Astrocyte (in vitro differentiated cells and primary cell): ENCODE measurements at places on chromosomes 1 and 21. TPM values are rescaled to one million over a fixed set of nuclear protein-coding genes. Genes with fewer than 3 reads are reported as not detected.

GRCh38 chr1:245469734-245470133 lies 314.9 kb downstream of the KIF26B start:
- H3K36me3 ChIP-seq = no peaks in the 10 kb centered on the region
- no peak for DNase-seq
- H3K27ac ChIP-seq = no peak overlapping the region
- H3K4me3 ChIP-seq = no peak overlapping the region
- H3K27me3 ChIP-seq = no peaks in the 10 kb centered on the region
- no peaks in the 10 kb centered on the region for H3K4me1 ChIP-seq

DNA sequence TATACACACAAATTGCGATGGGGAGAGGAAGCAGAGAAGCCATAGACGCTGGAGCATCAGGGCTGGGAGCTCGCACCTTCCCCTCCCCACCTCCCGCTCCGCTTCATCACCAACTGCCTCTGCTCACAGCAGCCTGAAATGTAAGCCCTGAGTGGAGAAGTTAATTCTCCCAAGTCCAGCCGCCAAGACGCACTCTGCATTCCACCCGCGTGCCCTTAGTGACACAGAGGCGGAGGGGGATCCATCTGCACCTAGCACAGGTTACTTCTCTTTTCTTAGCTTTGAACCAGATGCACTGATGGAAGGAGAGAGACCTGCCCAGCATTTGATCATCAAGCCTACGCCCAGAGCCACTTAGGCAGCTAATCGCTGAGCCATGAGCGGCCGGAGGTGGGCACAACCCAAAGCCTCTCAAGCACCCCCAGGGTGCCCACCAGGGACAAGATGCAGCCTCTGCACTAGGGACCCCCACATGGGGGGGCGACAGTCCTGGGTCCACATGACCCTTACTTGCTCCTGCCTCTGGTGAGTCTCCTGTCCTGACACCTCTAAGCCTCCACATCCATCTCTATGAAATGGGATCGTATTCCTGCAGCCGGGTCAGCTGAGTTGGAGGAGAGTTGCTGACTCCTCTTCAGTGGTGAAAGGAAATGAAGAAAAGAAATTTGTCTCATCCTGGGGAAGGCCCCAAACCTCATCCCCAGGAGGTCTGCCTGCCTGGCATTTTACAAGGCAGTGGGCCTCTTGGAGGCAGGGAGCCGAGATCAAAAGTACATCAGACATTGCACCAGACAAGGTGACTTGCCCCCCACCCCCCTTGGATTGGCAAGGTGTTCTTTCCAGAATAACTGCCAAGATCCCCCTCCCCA lies 316.2 kb downstream of the MATN1 start:
- H3K27me3 ChIP-seq = peaks cover 2% of the 10 kb centered on the region
- peaks cover 20% of the 10 kb centered on the region for H3K4me1 ChIP-seq
- peak; percentile 41 for DNase-seq
- H3K4me3 ChIP-seq = no peak overlapping the region

DNA sequence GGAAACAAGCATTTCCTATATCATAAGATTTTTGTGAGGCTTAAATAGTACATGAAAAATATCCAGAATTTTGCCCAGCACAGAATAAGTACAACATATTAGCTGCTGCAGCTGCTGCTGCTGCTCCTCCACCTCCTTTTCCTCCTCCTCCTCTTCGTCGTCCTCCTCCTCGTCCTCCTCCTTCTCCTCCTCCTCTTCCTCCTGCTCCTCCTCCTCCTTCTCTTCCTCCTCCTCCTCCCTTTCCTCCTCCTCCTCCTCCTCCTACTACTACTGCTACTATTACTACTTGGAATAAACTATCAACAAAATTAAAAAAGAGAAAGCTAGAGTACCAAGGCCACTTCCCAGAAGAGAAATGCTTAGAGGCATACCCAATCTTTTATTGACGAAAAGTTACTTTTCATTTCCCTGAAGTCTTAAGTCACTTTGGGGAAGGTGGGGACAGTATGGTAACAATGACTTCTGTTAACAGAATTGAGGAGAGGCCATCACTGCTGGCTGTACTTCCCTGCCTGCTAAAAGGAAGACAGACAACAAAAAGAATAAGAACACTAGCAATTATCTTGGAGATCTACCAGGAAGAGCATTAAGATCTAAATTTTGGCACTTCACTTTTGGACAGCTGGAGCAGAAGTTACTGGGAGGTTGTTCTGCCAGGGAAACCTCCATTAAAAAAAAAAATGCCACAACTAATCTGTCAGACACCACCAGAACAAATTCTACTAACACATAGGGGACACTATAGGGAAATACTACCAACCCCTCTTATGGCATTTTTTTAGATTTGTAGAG lies 7.1 kb downstream of the DENND1B start:
- no peaks in the 10 kb centered on the region for H3K4me1 ChIP-seq
- H3K27me3 ChIP-seq = no peaks in the 10 kb centered on the region
- H3K4me3 ChIP-seq = no peak overlapping the region

DNA sequence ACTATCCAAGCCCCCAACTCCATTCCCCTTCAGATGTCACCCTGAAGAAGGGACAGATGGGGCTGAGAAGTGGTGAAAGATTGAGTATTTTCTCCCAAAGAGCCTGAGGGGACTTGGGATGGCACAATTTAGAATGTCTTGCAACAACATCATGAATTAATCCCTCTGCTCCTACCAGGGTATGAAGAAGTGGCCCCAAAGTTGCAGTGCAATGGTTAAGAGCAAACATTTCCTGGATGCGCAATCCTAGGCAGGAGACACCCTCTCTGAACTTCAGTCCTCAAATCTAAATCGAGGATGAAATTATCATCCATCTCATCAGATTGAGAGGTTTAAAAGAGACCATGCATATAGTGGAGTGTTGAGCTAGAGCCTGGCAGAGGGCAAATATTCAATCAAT lies 28.6 kb upstream of the CITED4 start:
- no peaks in the 10 kb centered on the region for H3K4me1 ChIP-seq
- H3K4me3 ChIP-seq = no peak overlapping the region
- H3K27me3 ChIP-seq = no peaks in the 10 kb centered on the region
- no peak overlapping the region for H3K27ac ChIP-seq
- DNase-seq = no peak

GRCh38 chr1:8560611-8561544 lies 243.0 kb downstream of the SLC45A1 start:
- no peak for DNase-seq
- no peak overlapping the region for H3K27ac ChIP-seq
- peaks cover 7% of the 10 kb centered on the region for H3K4me1 ChIP-seq

DNA sequence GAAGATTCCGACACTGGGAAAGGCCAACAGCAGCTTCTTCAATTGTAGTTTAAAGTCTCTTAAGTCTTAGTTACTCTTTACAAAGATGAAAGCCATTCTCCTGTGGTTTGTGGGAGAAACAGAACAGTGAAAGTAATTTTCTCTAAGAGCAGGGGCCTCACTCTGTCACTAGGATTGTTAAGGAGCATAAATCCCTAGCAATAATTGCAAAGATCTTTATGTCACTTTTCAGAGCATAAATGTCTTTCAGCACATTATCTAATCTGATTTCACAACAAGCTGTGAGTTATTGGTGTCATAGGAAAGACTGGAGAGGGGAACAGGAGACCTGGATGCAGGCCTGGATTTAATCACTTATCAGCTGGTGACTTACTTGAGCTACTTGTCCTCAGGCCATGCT lies 32.4 kb upstream of the DUSP23 start:
- no peak overlapping the region for H3K27ac ChIP-seq
- H3K4me1 ChIP-seq = no peaks in the 10 kb centered on the region
- no peaks in the 10 kb centered on the region for H3K36me3 ChIP-seq
- no peak overlapping the region for H3K4me3 ChIP-seq

The AMY2A gene
- not detected in 2 replicates for total RNA-seq

The PDE4DIP gene
- 41.6 and 45.2 TPM in 2 replicates for total RNA-seq

The ATAD3C gene
- 1.8 and 2.5 TPM in 2 replicates for total RNA-seq

The C8B gene
- total RNA-seq = not detected in 2 replicates

The GRIK3 gene
- total RNA-seq = 0.12 and 0.16 TPM in 2 replicates

The CD1B gene
- total RNA-seq = not detected in 2 replicates

The FCRL2 gene
- total RNA-seq = not detected in 2 replicates

The ACKR1 gene
- 0.67 and 1.00 TPM in 2 replicates for total RNA-seq

The PWP2 gene
- total RNA-seq = 14.8 and 17.1 TPM in 2 replicates

The S100A9 gene
- 1.8 TPM in 1 of 2 replicates, not detected in the other for total RNA-seq
